Activated CD8-positive, alpha-beta memory T cell treated with anti-CD3 and anti-CD28 coated beads, Interleukin-2, amount 10 ng/mL, durations not matched to agents 7 days and 5 days (primary cell): ENCODE measurements at places on chromosomes 12 and 14.

DNA sequence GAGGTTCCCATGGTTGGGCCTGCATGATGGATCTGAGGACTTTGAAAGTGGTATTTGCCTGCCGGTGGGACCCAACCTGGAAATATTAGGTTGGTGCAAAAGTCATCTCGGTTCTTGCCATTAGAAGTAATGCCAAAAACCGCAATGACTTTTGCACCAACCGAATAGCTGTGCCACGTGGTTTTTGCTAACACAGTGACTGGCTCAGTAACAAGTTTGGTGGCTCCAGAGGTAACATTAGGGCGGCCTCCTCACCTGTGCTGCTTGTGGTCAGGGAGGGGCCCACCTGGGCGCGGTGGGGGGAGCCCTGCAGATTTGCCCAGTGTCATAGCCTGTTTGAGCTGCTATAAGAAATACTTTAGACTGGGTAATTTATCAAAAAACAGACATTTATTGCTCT is 1.8 kb downstream of the BDKRB2 start:
- no peaks in the 10 kb centered on the region for H3K36me3 ChIP-seq
- H3K4me3 ChIP-seq: no peak overlapping the region
- peaks cover 51% of the 10 kb centered on the region for H3K27me3 ChIP-seq
- no peak overlapping the region for H3K27ac ChIP-seq

DNA sequence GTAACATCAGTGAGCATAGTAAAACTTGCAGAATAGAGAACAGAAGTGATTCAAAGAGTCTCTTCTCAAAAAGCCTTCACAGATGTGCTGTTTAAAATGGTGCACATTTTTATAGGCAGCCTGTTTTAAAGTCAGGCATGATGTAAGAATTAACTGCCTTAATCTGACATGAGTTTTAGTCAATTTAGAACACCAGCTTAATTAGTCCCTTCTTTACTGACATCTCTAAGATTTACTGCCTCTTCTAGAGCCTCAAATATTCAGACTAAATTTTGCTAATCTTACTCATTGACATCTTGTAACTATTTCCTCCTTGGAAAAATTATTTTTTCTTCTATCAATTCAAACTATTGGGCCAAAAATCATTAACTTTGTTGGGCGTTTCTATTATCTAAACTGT is 782.5 kb downstream of the C12orf50 start:
- no peak overlapping the region for H3K27ac ChIP-seq
- DNase-seq: no peak
- no peaks in the 10 kb centered on the region for H3K36me3 ChIP-seq
- no peaks in the 10 kb centered on the region for H3K27me3 ChIP-seq

DNA sequence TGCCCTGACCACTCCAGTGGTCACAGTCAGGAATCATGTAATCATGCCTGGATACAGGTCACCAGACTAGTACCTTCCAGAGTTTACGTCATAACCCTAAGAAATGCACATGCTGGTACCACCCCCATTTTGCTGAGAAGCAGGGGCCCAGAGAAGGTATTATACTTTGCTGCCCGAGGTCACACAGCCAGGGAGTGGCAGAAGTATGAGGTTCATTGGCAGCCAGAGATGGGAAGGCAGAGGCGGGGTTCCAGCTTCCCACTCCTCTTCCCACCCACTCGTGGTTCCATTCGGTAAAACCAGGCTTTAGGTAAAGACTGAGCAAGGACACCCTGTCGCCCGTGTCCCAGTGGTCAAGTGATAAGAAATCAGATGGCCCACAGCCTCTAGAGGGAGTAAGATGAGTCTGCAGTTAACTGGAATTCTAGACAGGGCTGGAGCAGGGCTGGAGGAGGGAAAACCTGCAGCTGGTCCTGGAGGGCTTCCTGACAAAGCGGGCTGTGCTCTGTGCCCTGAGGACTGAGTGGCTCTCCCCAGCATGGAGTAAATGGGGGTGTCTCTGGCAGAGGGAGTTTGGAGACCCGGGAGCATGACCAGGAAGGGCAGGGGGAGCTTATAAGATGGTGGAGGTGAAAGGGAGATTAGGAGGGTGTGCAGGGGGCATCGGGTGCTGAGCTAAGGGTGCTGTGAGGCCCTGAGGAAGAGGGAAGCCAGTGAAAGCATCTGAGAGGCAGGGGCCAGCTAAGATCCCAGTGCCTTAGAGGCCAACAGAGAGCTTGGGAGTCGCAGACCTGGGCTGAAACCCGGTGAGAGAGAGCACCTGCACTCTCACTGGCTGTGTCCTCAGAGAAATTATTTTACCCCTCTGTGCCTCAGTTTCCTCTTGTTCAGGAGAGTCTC is 5.7 kb downstream of the FAM222A start:
- DNase-seq: no peak
- peaks cover 3% of the 10 kb centered on the region for H3K4me1 ChIP-seq
- peaks cover 42% of the 10 kb centered on the region for H3K27me3 ChIP-seq
- H3K4me3 ChIP-seq: no peak overlapping the region

DNA sequence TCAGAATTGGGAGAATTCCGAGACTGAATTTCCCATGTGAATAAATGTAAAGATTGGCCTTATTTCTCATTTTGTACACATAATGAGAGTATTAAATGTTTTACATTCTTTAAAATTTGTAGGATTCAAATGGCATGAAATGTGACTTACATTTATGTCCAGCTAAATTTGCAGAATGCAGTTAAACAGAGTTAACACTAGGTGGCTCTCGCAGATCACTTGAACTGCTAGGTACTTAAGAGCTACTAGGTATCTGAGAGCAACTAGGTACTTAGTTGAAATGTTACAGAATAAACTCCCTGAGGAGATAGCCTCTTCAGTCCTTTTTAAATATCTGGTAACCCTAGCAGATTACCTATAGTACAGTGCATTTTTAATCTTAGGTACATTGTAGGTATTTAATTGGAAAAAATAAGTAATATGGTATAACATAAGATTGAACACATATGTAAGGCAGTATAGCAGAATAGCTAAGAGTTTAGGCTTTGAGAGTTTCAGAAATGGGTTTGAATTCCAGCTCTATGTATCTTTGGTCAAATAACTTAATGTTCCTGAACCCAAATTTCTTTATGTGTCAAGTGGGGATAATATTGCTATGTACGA is 73.8 kb downstream of the KIAA0586 start:
- no peaks in the 10 kb centered on the region for H3K4me1 ChIP-seq
- H3K27me3 ChIP-seq: no peaks in the 10 kb centered on the region
- DNase-seq: no peak
- H3K27ac ChIP-seq: no peak overlapping the region
- no peak overlapping the region for H3K4me3 ChIP-seq
- no peaks in the 10 kb centered on the region for H3K36me3 ChIP-seq

DNA sequence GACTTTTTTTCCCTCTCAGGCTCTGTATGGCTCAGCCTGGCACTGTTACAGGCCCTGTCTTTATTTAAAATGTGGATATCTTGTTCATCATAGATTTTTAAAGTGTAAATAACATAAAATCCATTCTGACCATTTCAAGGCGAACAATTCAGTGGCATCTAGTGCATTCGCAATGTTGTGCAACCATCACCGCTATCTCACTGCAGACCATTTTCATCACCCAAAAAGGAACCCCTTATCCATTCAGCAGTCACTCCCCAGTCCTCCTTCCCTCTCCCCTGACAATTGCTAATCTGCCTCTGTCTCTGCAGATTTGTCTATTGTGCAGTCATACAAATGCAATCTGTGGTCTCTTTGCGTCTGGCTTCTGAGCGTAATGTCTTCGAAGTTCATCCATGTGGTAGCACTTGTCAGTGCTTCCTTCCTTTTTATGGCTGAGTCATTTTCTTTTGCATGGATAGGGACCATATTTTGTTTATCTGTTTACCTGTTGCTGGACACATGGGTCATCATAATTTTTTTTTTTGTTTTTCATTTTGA is 148.8 kb upstream of the LHX5 start:
- DNase-seq: no peak
- H3K4me3 ChIP-seq: no peak overlapping the region
- H3K36me3 ChIP-seq: no peaks in the 10 kb centered on the region
- no peak overlapping the region for H3K27ac ChIP-seq
- no peaks in the 10 kb centered on the region for H3K27me3 ChIP-seq

GRCh38 chr12:41794336-41794735 is 350.3 kb downstream of the GXYLT1 start:
- H3K36me3 ChIP-seq: no peaks in the 10 kb centered on the region
- no peaks in the 10 kb centered on the region for H3K4me1 ChIP-seq
- H3K27me3 ChIP-seq: no peaks in the 10 kb centered on the region
- H3K4me3 ChIP-seq: no peak overlapping the region

DNA sequence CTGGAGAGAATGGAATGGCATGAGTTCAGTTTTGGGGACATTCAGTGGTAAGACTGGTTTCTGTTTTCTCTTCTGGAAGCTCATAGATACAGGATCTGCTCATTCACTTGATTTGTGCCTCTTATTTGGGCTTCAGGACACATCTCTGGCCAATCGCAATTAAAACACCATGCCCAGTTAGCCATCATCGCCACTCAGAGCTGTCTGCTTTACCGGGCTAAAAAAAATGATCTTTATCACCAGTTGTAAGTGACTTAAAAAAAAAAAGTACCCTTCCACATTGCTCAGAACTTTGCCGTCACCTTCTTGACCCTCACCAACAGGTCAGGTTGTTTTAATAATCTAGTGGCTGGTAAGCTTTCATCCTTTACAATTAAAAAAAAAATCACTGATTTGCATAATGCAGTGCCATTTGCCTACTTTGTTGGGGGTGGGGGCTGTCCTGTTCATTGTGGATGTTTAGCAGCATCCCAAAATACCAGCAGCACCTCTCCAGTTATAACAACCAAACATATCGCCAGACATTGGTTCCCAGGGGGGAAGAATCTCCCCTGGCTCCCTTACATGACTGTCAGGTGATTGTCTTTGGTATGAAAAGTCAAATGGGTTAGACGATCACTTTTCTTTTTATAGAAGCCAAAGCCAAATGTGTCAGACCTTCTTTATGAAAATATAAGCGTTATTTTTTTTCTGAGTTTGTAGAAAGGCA is 150.1 kb downstream of the PRKCH start:
- no peaks in the 10 kb centered on the region for H3K27me3 ChIP-seq
- peak overlapping the region; percentile 78 for H3K4me3 ChIP-seq
- H3K36me3 ChIP-seq: peaks cover 60% of the 10 kb centered on the region
- no peak for DNase-seq
- peaks cover 90% of the 10 kb centered on the region for H3K4me1 ChIP-seq
- peak overlapping the region; percentile 93 for H3K27ac ChIP-seq

GRCh38 chr14:34671716-34672115 is 41.8 kb upstream of the SNX6 start:
- DNase-seq: no peak
- H3K4me1 ChIP-seq: peaks cover 1% of the 10 kb centered on the region
- H3K27me3 ChIP-seq: no peaks in the 10 kb centered on the region
- H3K36me3 ChIP-seq: no peaks in the 10 kb centered on the region

GRCh38 chr14:97878727-97879126 is 1081.5 kb downstream of the VRK1 start:
- H3K4me3 ChIP-seq: no peak overlapping the region
- H3K4me1 ChIP-seq: peaks cover 19% of the 10 kb centered on the region
- no peak overlapping the region for H3K27ac ChIP-seq
- no peak for DNase-seq

GRCh38 chr14:77980475-77981321 is 180.8 kb downstream of the ADCK1 start:
- peaks cover 29% of the 10 kb centered on the region for H3K27me3 ChIP-seq
- H3K36me3 ChIP-seq: no peaks in the 10 kb centered on the region
- DNase-seq: no peak
- H3K4me3 ChIP-seq: no peak overlapping the region

DNA sequence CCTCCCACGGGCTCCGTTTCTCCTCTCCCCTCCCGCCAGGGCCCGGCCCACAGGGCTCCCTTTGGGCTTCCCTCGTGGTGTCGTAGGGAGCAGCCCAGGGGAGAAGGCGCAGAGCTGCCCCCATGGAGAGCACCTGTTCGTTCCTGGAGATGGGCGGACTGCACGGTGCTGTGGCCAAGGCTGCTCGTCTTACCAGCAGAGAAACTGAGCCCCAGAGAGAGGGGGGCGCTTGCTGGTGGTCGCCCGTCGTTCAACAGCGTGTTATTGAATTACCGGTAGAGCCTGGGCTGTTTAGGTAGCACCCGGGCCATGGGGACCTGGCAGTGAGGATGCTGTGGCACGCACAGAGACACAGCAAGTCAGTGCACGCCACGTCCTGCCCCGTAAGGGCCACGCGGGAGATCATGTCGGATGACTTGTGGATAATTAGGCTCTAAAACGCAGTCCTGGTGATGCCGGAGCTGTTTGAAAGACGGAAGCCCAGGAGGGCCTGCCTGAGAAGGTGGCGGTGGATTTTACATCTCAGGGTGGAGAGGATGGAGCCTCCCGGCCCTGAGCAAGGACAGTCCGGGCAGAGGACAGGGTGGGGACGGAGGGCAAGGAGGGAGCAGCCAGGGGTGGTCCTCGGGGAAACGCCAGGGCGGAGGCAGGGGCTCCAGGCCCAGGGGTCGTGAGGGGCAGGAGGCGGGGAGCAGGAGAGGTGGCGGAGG is 134.4 kb downstream of the ADGRD1 start:
- no peaks in the 10 kb centered on the region for H3K27me3 ChIP-seq
- no peak overlapping the region for H3K4me3 ChIP-seq
- H3K4me1 ChIP-seq: peaks cover 22% of the 10 kb centered on the region
- DNase-seq: peak; percentile 25
- H3K27ac ChIP-seq: no peak overlapping the region

- H3K4me1 ChIP-seq: peaks cover 12% of the 10 kb centered on the region
- H3K27ac ChIP-seq: no peak overlapping the region
- no peak for DNase-seq
- no peak overlapping the region for H3K4me3 ChIP-seq
- no peaks in the 10 kb centered on the region for H3K36me3 ChIP-seq
- H3K27me3 ChIP-seq: peaks cover 17% of the 10 kb centered on the region
These were observed 4.4 kb upstream of the CFL2 start for GRCh38 chr14:34718750-34719304.

GRCh38 chr14:50947446-50947845 is 3.2 kb upstream of the PYGL start:
- DNase-seq: no peak
- no peaks in the 10 kb centered on the region for H3K36me3 ChIP-seq
- H3K4me1 ChIP-seq: peaks cover 10% of the 10 kb centered on the region
- H3K4me3 ChIP-seq: no peak overlapping the region
- peaks cover 22% of the 10 kb centered on the region for H3K27me3 ChIP-seq

DNA sequence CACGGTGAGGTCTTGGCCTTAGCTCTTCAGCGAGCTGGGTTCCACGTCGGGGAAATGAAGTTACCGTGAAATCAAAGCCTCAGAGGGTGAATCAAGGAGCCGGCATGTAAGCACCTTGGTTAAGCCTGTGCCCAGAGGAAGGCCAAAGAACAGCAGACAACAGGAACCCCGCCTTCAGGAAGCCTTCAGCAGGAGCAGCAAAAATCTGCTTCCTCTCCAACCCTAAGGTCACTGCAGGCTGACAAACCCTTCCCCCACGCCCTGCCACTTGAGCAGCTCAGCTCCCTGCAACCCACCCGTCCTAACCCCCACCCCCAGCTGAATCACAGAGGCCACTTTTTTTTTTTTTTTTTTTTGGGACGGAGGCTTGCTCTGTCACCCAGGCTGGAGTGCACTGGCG is 72.9 kb upstream of the LTA4H start:
- H3K27me3 ChIP-seq: peaks cover 10% of the 10 kb centered on the region
- no peak overlapping the region for H3K4me3 ChIP-seq
- peak overlapping the region; percentile 69 for H3K27ac ChIP-seq
- H3K36me3 ChIP-seq: no peaks in the 10 kb centered on the region

- DNase-seq: no peak
- H3K27ac ChIP-seq: no peak overlapping the region
- peaks cover 40% of the 10 kb centered on the region for H3K36me3 ChIP-seq
- no peaks in the 10 kb centered on the region for H3K27me3 ChIP-seq
These were observed 78.9 kb downstream of the ESR2 start for GRCh38 chr14:64215274-64215673.

- no peaks in the 10 kb centered on the region for H3K36me3 ChIP-seq
- no peak overlapping the region for H3K27ac ChIP-seq
- H3K27me3 ChIP-seq: no peaks in the 10 kb centered on the region
- H3K4me3 ChIP-seq: no peak overlapping the region
These were observed 110.5 kb downstream of the ERGIC2 start for GRCh38 chr12:29270446-29270845.
